Activated CD4-positive, alpha-beta T cell treated with anti-CD3 and anti-CD28 coated beads, Interleukin-2, amount 50 U/mL, for 48 hours (primary cell): ENCODE measurements at places on chromosomes 3 and 15.

GRCh38 chr3:152511904-152512303 is 243.2 kb downstream of the MBNL1 start:
- DNase-seq: no peak

DNA sequence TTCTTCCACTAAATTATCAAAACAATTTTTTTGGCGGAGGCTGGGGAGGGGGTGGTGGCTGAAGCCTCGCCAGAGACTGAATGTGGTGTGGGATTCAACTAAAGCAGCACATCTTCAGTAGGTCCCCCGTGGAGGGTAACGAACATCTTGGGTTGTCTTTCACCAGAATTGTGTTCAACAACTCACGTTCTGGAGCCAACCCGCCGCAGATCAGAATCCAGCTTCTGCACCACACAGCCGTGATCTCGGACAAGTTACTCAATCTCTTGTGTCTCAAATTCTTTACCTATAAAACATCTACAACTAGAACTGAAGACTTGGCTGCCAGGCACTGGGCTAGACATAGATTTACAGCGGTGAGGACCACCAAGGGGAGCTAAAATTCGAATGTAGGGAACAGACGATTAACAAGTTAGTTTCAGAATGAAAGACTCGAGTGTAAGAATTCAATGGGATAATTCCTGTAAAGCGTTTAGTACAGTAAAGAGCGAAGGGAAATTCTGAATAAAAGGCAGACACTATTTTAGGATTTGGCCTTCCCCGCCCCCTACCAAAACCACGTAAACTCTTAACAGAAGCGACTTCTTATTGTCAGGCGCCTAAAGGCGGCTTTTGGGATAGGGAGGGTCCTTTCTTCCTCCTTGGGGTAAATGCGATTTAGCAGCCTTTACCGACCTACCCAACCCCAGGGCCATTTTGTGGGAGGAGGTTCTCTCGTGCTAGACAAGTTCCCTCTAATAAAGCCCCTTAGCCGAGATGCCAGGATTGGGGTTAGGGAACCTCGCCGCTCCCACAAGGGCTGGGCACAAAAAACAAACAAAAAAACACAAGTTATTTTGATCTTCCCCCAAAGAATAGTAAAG is 697 bp upstream of the RAB5A start:
- no peak for DNase-seq

- no peak for DNase-seq
These were observed 503.6 kb downstream of the UNC13C start for GRCh38 chr15:54481819-54482218.

DNA sequence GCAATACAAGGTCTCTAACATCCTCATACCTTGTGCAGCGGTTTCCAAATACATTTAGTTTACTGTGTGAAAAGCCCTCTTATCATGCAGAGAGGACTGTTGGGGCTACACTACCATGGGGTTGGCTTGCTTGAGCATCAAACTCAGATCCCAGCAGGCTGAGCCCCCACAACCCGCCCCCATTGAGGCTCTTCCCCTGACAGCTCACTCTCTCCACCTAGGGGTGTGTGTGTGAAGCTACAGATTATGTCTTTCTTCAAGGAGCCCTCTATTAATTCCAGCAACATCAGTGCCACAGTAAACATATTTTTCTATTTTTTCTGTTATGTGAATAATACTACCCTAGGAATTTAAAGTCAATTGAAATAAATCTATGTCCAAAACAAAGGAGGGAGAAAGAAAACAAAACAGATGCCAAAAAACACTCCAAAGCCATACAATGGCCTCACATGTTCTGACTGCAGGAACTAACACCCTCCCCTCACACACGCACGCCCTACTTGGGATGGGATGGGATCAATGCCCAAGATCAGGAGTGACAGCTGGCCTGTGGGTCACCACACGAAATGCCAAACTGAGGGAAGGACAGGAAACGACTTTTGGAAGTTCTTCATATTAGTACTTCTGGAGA is 14.7 kb downstream of the TM4SF4 start:
- DNase-seq: no peak

- DNase-seq: no peak
These were observed 49.1 kb downstream of the MYO9A start for GRCh38 chr15:72068856-72069255.

DNA sequence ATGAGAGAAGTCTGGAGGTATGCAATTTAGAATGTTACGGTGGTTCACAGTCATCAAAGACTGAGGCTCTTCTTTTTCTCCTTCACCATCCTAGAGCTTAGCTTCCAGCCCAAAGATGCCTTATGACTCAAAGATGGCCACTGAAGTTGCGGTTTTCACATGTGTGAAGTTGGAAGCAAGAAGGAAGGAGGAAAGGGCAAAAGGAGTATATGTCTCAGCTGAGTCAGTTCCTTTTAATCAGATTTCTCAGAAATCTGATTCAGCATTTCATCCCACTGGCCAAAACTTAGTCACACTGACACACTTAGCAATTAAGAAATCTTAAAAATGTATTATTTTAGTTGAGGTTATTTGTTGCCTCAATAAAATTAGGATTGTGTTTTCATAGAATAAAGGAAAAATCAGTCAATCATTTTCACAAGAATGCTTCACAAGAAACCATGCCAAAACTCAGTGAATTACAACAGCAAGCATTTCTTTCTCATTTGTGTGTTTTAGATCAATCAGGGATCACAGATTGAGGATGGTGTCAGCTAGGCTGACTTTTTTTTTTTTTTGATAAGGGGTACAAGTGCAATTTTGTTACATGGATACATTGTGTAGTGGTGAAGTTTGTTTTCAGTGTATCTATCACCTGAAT is 211.1 kb upstream of the GADL1 start:
- peak; percentile 26 for DNase-seq

DNA sequence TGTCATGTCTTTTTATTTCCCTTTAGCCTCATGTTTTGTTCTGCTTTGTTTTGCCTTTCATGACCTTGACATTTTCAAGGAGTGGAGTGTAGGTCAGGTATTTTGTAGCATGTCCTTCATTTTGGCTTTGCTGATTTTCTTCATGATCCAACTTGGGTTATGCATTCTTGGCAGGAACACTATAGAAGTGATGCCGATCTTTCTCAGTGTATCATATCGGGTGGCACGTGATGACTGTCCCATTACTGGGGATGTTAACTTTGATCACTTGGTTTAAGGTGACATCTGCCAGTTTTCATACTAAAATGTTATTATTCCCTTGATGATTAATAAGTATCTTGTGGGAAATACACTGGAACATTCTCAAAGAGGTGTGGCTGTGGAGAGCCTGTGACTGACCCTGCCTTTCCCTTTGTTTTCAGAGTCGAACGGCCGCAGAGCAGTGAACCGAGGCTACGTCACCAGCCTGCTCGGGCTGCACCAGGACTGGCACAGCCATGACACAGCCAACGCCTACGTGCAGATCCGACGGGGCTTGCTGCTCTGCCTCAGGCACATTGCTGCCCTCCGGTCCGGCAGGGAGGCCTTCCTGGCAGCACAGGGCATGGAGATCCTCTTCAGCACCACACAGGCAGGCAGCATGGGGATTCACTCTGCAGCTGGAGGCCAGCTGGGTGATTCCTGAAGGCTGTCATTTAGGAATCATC is 167.7 kb downstream of the AGBL1 start:
- no peak for DNase-seq

- DNase-seq: no peak
These were observed 75.9 kb upstream of the CTDSPL start for GRCh38 chr3:37785736-37786135.

- DNase-seq: no peak
These were observed 325.8 kb upstream of the NAALADL2 start for GRCh38 chr3:174533286-174533685.

GRCh38 chr3:127458696-127459604 is 131.6 kb downstream of the TPRA1 start:
- DNase-seq: peak; percentile 29

- DNase-seq: no peak
These were observed 34.8 kb upstream of the FILIP1L start for GRCh38 chr3:100149130-100149529.

GRCh38 chr3:169448501-169448900 is 215.0 kb downstream of the MECOM start:
- no peak for DNase-seq

DNA sequence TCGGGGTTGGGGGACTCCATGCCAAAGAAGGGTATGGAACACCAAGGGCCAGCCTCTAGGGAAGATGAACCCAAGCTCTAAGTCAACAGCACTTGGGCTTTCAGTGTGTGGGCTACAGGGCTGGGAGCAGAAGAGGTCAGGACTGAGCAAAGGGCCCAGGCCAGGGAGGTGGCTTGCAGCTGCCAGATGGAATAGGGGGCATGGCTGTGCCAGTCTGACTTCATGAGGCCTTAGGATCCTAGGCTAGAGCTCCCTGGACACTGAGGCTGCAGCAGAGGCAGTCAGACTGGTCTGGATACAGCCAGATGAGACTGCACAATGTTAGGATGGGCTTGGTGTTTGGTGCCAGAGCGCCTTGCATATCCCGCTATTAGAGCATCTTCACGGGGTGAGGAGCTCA is 3.8 kb downstream of the RASGRF1 start:
- DNase-seq: no peak

DNA sequence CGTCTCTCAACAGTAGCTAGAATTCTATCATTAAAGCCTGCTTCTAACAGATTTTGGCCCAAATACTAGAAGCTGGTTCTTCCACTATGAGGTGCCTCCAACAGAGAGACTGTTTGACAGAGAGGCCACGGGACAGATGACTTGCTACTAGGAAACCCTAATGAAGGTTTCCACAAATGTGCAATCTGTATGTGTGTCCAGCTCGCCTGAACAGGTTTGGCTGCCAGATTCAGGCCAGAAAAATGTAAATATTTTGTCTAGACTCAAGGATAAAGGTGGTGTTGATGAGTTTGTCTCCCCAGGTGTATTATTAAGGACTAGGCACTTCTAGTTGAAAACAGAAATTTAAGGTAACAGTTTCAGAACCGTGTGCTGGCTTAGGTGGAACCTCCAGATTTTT is 91.6 kb upstream of the TRIM42 start:
- DNase-seq: no peak

- no peak for DNase-seq
These were observed 4.7 kb upstream of the GCSAM start for GRCh38 chr3:112137781-112138180.

GRCh38 chr3:153284282-153284938 is 122.4 kb downstream of the RAP2B start:
- peak; percentile 42 for DNase-seq

DNA sequence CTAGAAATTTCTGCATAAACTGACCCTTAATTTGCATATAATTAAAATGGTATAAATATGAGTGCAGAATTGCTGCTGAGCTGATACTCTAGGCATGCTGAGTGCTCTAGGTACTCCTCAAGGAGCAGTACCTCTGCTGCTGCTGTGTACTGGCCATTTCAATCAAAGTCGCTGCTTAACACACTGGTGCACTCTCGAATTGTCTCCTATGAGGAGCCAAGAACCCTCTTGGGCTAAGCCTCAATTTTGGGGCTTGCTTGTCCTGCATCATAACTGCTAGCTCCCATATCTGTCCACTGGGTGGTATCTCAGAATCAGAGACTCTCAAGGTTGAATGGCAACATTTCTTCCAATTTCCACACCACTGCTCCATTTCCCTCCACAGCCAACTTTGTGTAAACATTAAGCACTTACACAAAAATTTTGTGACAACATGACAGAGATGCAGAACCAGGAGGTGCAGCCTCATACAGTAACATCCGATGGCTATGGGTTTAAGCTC is 82.5 kb downstream of the XXYLT1 start:
- DNase-seq: no peak

DNA sequence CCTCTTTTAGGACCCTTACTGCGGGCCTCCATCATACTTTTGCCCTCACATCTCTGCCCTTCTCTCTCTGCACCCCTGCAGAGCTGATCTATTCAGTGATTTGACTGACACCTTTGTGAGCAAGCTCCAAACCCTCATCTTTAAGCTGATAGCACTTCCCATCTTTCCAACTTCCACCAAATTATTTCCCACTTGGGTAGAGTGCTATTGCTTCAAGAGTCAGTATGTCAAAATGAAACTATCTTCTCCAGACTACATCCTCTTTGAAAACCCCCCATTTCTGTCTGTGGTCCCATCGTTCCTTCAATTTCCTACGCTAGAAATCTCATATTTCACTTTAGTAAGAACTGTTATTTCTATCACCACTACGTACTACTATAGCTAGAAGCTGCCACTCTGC is 19.7 kb downstream of the ZWILCH start:
- no peak for DNase-seq

DNA sequence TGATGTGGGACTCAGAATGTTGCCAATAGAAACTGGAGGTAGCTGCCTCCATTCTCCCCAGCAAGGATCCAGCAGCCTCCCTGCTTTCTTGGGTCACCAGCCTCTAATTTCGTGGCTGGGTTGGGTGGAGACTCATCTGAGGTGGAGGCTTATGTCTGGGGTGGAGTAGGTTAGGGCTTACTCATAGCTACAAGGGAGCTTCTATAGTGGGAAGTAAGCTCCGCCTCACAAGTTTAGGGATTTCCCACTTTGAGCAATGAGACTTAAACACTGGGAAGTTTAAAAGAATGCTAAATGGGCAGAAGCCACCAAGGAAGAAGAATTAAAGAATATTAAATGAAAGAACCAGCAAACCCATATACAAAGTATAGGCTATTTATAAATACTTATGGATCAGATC is 63.8 kb downstream of the GJD2 start:
- no peak for DNase-seq

GRCh38 chr3:191244242-191244867 is 45.3 kb downstream of the OSTN start:
- DNase-seq: no peak

- no peak for DNase-seq
These were observed 38.7 kb upstream of the ATOSA start for GRCh38 chr15:52717924-52718323.

- no peak for DNase-seq
These were observed 182.6 kb downstream of the TP63 start for GRCh38 chr3:189813647-189814240.

- no peak for DNase-seq
These were observed 35.1 kb upstream of the FRMD4B start for GRCh38 chr3:69420781-69421520.

DNA sequence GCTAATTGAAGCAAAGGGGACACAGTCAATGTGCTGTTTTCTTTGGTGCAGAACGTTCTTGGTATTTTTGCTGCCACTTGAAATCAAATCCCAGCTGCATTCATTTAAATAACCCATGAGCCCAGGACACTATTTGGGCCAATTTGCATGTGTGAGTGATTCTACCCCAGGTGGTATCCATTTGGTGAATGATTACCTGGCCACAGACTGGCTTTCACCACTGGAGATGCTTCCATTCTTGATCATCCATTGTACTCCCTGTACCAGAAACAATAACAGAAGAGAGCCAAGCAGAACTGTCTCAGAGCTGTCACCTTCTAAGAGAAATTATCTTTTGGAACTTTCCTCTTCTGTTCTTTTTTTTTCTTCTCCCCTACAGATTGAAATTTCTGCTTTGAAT is 139.7 kb upstream of the RARB start:
- no peak for DNase-seq

GRCh38 chr3:5503136-5503535 is 315.6 kb downstream of the EDEM1 start:
- no peak for DNase-seq
